SW 1271 (cell line): ENCODE measurements at places on chromosomes 12 and 14.

- DNase-seq = no peak
Observed at GRCh38 chr14:59202031-59202430, 13.6 kb downstream of the DAAM1 start.

DNA sequence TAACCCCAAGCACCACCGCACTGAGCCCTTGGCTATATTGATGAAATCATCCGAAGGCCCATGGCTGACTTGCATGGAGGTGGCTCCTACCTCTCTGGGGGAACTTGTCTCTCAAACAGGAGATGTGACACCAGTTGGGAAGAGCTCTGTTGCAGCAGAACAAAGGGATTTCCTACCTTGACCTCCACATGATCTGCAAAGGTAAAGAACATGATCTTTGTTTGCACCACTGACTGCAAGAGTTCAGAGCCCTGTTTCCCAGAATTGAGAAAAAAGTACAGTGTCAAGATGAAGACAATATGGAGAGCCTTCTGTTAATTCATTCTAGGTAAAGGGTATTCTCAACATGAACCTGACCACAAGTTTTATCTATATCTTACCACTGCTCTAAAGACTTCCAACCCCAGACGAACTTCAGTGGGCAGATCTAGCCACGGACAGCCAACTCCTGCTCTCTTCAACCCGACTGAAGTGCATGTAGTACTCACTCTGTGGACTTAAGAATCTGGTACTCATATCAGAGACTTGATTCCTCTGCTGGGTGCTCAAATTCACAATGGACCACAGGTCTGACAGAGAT, 32.1 kb downstream of the ZFYVE26 start:
- no peak for DNase-seq

GRCh38 chr14:57413849-57414248, 23.5 kb downstream of the NAA30 start:
- DNase-seq = no peak

DNA sequence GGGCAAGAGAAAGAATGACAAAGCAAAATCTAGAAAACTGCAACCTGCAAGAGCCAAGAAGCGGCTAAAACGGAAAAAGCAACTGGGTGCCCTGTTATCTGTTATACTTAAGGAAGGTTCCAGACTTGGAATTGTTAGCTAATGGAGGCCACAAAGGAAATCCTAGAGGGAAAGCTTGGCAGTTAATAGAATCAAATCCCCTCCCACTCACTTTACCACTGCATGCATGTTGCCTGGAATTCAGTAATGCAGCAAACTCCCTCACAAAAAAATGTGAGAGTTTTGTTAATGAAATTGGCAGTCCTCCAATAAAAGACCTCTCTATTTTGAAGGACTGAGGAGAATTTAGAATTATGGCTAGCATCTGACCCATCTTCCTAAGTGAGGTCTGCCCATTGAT, 164.2 kb upstream of the SOX5 start:
- DNase-seq = no peak

DNA sequence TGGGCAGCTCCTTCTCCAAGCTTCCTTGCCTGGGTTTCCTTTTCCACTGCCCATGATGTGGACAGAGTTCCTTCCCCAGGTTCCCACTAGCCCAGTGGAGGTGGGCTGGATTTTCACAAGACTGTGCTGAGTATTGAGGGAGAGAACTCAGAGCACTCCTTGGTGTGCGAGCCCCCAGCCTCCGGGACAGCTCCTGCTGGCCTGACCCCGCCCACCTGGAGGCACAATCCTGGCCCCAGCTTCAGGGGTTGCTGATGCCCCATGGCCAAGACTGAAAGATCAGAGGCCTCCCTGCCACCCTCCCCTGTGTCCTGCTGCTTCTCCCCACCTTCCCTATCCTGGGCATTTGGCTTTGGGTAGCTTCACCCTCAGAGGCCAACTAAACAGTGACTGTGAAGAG, 7.7 kb downstream of the KCNH3 start:
- no peak for DNase-seq

- no peak for DNase-seq
Observed at GRCh38 chr14:34678306-34678705, 36.1 kb downstream of the CFL2 start.

DNA sequence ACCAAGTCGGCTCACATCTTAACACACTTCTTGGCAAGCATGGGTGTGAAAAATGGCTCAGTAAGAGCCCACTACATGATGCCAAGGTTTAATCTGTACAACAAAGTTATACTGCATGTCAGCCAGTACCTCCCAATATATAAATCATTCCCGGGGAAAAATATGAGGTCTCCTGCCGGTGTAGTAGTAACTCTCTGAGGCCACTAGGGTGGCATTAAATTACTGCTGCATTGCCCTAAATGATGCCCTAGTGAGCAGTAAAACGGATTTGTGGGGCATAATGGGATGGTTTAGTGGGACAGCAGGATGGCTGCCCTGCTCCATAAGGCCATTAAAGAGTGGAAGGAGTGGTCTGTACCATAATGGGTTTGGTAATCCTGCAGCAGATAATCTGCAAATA, 267.7 kb downstream of the MED13L start:
- DNase-seq = no peak

DNA sequence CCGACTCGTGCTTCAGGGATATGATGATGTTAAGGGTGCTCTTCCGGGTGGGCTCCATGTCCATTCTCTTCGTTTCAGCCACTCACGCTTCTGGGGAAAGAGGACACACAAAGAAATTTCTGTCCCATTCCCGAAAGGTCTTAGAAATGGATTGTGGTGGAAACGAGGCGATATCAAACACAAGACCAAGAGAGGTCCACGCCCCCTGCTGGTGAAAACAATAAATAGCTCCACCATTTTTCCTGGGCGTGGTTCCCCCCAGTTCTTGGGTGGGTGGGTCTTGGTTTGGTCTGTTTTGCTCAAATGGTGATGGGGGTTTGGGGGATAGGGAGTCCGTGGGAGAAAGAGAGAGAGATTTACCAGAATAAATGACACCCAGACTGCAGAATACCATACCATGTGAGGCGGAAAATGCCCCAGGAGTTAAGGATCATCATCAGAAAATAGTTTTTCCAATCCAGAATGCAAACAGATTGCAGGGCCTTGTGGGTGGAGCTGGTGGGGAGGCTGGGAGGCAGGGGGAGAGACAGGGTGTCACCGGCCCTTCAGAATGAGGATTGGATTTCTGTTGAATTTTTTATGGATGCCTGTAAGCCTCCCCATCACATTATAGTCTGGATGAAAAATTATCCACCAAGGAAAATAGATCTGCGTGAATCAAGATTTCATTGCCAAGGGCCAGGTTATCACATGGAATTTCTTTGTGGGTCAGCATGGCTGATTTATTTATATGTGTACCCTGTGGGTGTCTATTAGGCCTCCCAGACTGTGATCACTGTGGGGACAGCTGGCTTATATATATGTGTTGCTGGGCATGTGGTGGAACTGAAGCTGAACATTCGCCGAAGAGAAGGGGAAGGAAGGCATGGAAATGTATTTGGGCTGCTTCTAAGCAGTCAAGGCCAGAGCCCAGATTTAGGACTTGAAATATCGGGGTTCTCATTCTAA, 55.8 kb downstream of the SRRM4 start:
- DNase-seq = no peak

DNA sequence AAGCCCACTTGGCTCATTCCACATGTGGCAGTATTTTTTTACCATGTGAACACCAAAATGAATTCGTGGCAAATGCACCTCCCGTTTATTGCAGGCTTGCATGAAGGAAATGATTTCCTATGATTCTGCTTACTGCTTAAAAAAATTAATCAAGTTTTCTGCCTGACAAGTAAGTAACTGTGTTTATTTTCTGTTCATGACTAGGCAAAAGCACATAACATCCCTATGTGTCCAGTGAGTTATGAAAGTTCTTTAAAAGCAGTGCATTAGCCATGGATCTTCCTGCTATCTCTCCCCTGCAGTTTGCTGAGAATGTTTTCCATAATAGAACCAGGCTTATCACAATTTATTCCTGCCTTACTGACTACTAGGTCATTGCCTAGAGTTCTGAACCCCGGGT, 20.4 kb downstream of the GPR65 start:
- DNase-seq = no peak

- DNase-seq = no peak
Observed at GRCh38 chr14:104600805-104601204, 3.8 kb downstream of the TMEM179 start.

GRCh38 chr12:102769323-102769916, 147.6 kb downstream of the PAH start:
- DNase-seq = no peak

GRCh38 chr12:20520532-20520931, 152.2 kb downstream of the PDE3A start:
- no peak for DNase-seq

- DNase-seq = no peak
Observed at GRCh38 chr14:74507085-74507484, 13.5 kb downstream of the ISCA2 start.

DNA sequence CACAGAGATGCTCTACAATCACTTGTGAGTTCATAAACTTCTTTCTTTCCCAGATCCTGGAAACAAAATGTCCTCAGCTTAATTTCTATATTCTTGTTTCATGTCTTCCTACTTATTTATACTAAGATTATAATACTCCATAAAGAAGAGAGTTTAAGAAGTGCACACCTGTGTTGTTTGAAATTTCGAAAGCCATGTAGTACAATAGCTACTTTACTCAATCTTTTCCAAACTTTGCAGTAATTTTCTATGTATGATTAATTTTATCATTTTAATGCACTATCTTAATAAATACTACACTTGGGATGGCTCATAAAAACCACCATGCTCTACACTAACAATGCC, 300 bp upstream of the TTC5 start:
- DNase-seq = no peak

- DNase-seq = no peak
Observed at GRCh38 chr14:68948686-68949600, 30.2 kb downstream of the ACTN1 start.

DNA sequence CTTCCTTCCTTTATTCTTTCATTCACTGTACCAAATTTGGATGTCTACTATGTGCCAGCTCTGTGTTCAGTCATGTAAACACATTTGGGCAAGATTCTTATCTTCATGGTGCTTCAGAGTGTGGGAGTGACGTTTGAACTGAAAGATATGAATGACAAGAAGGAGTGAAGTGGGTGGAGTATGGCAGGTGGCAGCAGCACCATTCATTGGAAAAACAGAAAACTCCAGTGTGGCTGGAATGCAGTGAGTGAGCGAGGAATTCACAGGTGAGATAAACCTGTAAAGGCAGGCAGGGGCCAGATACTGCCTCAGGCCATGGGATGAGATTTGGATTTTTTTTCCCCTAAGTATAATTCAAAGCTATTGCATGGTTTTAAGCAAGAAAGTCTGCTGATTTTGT, 140.7 kb upstream of the CCDC198 start:
- no peak for DNase-seq

DNA sequence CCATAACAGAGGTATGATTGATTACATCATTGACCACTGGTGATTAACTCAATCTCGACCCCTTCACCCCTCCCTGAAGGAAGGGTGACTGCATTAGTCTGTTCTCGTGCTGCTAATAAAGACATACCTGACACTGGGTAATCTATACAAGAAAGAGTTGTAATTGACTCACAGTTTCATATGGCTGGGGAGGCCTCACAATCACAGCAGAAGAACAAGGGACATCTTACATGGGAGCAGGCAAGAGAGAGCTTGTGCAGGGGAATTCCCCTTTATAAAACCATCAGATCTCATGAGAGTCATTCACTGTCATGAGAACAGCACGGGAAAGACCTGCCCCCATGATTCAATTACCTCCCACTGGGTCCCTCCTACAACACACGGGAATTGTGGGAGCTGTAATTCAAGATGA, 55.9 kb upstream of the TMCC3 start:
- no peak for DNase-seq

DNA sequence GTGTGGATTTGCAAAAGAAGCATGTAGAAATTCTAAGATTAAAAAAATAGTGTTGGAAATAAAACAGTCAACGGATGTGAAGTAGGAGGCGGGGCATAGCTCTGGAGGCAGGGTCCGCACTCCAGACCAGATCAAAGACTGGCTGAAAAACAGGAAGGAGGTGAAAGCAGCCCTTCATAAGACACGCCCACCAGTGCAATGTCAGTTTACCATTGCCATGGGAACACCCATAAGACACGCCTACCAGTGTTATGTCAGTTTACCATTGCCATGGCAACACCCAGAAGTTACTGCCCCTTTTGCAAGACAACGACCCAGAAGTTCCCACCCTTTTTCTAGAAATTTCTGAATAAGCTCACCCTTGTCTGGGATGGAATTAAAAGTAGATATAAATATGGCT, 87.1 kb downstream of the FZD10 start:
- peak; percentile 10 for DNase-seq
